ENCODE measurements at places on chromosomes 16 and 17.

- peak; percentile 95 for DNase-seq
Observed at GRCh38 chr17:77140166-77140877, 447 bp upstream of the SEC14L1 start.

GRCh38 chr16:89297156-89297874 lies 79.8 kb downstream of the ZNF778 start:
- no peak for DNase-seq

DNA sequence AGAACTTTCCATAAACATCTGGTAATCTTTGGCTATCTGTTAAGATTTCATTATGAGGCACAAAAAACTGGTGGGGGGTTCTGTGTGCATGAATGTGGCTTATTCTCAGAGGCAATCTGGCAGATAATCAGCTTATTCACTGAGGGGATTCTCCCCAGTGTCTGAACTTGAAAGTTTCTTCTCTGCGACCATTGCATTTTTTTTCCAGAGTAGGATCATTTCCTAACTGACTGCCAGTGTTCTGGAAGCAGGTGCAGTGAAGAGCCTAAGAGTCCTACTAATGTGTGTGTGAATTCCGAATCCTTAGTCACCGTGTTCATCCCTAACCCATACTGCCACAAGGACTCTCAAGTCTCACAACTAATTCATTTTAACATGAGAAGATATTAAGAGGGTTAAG lies 64.9 kb upstream of the LRRC37A3 start:
- no peak for DNase-seq

GRCh38 chr16:5706211-5706610 lies 608.6 kb upstream of the EEF2KMT start:
- no peak for DNase-seq

GRCh38 chr17:68318103-68318991 lies 27.1 kb downstream of the ARSG start:
- DNase-seq, result peak; percentile 53

- peak; percentile 83 for DNase-seq
Observed at GRCh38 chr16:46857368-46857945, 26.5 kb upstream of the C16orf87 start.

- no peak for DNase-seq
Observed at GRCh38 chr17:18229771-18230170, 4.3 kb downstream of the LLGL1 start.

- no peak for DNase-seq
Observed at GRCh38 chr16:9384141-9384540, 292.7 kb downstream of the HAPSTR1 start.

DNA sequence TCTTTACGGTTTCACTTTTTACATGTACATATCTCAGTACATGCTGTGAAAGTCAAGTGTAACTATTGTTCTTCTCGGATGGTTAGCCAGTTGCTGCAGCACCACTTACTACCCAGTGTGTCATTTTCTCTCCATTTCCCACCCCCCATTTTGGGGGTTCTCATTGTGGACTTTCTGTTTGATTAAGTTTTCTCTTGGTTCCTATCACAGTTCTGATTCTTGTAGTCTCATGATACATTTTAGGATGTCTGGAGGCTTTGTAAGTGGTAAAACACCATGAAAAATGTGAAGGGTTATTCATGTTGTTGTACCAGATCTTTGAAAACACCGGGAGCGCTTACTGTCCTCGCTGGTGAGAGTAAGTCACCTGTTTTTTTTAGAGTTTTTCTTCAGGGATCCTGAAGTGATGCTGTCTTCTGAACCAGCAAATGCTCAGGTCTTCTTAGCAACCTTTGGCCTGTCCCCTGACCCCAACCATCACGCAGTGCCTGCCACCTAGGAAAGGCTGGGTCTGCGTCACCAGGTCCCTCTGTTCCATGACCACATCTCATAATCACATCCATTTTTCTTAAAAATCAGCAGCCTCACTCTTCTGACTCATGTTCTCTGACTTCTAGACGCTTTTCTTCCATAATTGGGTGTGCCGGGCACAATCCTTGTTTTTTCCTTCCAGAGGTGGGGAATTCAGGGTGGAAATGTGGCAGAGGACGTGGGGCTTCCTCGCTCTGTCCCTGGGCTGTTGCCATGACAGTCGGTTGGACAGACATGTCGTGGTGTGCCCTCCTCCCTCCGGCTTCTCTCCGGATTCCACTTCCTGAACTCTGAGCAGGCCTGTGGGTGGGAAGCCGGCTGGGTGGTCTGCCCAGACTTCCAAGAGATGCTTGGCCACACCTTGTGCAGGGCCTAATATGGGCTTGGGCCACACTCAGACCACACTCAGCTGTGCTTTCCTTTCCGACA lies 102.6 kb downstream of the NTN1 start:
- DNase-seq, result no peak

GRCh38 chr17:31404028-31404949 lies 12.8 kb downstream of the RAB11FIP4 start:
- no peak for DNase-seq

Measured in HCEC 1CT (cell line).